ENCODE measurements at places on chromosomes 2 and 18. TPM values are rescaled to one million over a fixed set of nuclear protein-coding genes. Genes with fewer than 3 reads are reported as not detected.

- no peaks in the 10 kb centered on the region for H3K36me3 ChIP-seq
- DNase-seq = no peak
- no peak overlapping the region for H3K27ac ChIP-seq
- no peaks in the 10 kb centered on the region for H3K4me1 ChIP-seq
- H3K4me3 ChIP-seq = no peak overlapping the region
These were observed 79.6 kb downstream of the MSTN start for GRCh38 chr2:189982780-189983394.

OST4 gene
- 907 TPM for polyA plus RNA-seq

GRCh38 chr2:26780203-26780760 is 5.6 kb upstream of the CENPA start:
- H3K4me1 ChIP-seq = peaks cover 5% of the 10 kb centered on the region
- H3K27ac ChIP-seq = no peak overlapping the region
- H3K27me3 ChIP-seq = no peaks in the 10 kb centered on the region

- DNase-seq = no peak
- no peak overlapping the region for H3K4me3 ChIP-seq
- no peaks in the 10 kb centered on the region for H3K36me3 ChIP-seq
- H3K27me3 ChIP-seq = no peaks in the 10 kb centered on the region
- no peak overlapping the region for H3K27ac ChIP-seq
- no peaks in the 10 kb centered on the region for H3K4me1 ChIP-seq
These were observed 147.7 kb downstream of the AGPS start for GRCh38 chr2:177540283-177540682.

SPP2 gene
- polyA plus RNA-seq = not detected

CTNNA2 gene
- polyA plus RNA-seq = not detected

DNA sequence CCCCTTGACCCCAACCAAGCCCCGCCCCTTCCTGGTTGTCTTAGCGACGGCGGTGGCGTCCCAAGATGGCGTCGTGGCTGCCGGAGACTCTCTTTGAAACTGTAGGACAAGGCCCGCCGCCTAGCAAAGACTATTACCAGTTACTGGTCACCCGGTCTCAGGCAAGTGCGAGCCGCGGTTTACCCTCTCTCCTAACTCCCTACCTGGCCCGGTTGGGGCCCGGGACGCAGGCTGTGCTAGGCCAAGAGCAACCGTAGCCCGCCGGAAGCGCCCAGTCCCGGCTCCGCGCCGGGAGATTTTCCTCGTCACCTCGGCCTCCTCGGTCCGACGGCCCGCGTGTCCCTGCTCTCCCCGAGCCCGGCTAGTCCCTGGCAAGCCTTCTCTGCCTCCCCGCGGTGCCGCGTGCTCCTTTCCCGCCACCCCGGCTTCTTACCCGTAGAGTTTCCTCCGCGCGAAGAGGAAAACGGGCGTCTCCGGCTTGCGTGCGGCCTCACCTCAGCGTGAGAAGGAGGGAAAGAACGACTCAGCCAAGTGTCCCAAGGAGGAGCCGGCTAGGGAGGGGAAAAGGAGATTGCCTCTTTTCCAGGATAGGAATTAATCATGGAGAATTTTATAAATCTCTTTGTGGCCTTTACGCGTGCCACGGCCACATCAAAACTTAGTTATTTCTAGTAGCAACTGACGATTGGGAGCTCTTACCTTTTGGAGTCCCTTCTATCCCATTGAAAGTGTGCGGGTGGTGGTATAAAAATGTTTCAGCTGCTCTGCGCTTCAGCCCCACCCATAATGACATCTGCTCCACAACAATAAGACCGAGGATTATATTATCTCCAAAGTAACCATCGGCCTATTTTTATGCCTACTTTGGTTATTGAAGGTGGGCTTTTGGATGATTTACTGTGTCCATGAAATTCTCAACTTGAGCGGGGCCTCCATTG is at the start of gene FBXO36:
TSS of gene FBXO36 (plus strand) at position 55 of the 938 bp plus-strand sequence. CDS start at position 66, 11 bp downstream.
- H3K36me3 ChIP-seq = no peaks in the 10 kb centered on the region
- peak within 1 kb of the TSS; percentile 87 for H3K27ac ChIP-seq
- H3K4me3 ChIP-seq = peak within 1 kb of the TSS; percentile 98
- no peaks in the 10 kb centered on the region for H3K27me3 ChIP-seq

PARD6G gene
- polyA plus RNA-seq = 0.32 TPM

GRCh38 chr2:46537624-46538295 is 58.4 kb downstream of the TMEM247 start:
- no peaks in the 10 kb centered on the region for H3K27me3 ChIP-seq
- no peak for DNase-seq
- no peaks in the 10 kb centered on the region for H3K36me3 ChIP-seq

- peak; percentile 34 for DNase-seq
- H3K27me3 ChIP-seq = no peaks in the 10 kb centered on the region
- no peak overlapping the region for H3K27ac ChIP-seq
- peaks cover 50% of the 10 kb centered on the region for H3K36me3 ChIP-seq
- no peaks in the 10 kb centered on the region for H3K4me1 ChIP-seq
These were observed 41.3 kb downstream of the ANO7 start for GRCh38 chr2:241229563-241230401.

DNA sequence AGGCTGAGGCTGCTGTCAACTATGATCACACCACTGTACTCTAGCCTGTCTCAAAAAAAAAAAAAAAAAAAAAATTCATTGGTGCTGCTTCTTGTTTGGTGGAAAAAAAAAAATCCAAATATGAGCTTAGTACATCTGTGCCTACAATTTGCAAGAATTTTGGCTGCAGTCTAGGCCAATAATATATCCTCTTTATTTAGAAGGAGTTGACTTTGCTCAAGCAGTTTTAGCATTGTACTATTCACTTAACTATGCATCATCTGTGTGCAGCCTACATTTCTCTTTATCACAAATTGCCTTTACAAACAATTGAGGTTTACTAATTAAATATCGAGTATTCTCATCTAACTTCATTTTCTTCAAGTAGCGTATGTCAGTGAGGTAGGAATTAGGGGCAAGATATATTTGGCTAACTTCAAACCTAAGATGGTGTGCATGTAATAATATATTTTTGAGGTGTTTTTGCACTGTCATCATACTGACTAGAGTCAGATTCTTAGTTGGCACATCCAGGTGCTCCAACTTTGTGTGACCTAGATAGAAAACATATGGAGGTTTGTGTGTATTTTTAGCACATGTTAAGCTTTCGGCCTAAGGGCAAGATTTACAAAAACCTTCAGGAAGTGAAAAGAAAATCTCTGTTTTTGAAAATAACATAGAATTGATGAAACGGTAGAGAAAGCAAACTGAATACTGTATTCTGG is 51.8 kb downstream of the PMS1 start:
- H3K27ac ChIP-seq = no peak overlapping the region
- H3K27me3 ChIP-seq = no peaks in the 10 kb centered on the region
- H3K4me3 ChIP-seq = no peak overlapping the region
- no peak for DNase-seq

TUBB8B gene
- polyA plus RNA-seq = not detected

DNA sequence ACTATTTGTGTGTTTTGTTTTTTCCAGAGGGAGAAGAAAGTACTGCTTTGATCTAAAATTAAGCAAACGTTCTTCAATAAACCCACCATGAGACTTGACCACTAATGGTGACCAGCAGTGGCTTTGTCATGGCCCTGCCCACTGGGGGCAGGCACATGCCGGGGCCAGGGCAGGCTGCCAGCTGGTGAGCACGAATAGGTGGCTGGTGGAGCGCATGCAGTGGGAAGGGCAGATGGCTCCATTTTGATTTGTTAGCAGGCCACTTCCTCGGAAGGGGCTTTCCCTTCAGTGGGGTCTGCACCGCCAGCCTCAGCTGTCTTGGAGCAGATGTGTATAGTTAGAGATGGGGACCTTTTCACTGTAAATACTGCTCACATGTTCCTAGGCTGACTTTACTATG is 277.1 kb downstream of the SOX11 start:
- no peaks in the 10 kb centered on the region for H3K27me3 ChIP-seq
- no peaks in the 10 kb centered on the region for H3K4me1 ChIP-seq
- DNase-seq = no peak
- no peak overlapping the region for H3K27ac ChIP-seq

DNA sequence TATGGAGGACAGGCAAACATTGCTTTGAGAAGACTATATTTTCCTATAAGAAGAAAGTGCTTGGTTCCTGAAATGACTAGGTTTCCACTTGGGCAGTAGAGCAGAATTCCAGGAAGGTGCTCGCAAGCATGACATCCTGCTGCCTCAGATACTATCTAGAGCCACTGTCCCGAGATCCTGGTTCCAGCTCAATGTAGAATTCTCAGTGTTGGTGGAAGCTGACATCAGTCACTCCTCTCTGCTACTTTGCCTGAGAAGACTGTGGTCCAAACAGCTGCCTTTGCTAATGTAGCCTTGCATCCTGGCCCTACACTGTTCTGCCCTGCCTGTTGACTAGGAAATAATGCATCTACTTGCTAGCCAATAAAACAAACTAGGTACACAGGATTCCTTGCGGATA is 50.0 kb upstream of the ITGA6 start:
- no peaks in the 10 kb centered on the region for H3K36me3 ChIP-seq
- H3K27me3 ChIP-seq = no peaks in the 10 kb centered on the region
- DNase-seq = no peak
- H3K27ac ChIP-seq = no peak overlapping the region
- H3K4me1 ChIP-seq = no peaks in the 10 kb centered on the region

DNA sequence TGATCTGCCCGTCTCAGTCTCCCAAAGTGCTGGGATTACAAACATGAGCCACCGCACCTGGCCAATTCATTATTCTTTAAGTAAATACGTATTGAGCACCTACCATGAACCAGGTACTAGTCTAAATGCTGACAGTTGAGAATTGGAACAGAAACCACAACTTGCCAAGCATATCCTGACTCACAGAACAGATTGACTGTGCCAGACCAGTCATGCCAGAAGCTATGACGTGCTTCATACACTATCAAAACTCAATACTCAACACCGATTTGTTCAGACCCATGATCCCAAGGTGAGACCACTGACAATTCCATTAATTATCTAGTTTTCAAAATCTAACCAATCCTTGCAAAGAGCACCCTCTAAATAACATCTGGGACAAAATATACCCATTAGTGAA is 148.6 kb downstream of the B3GNT2 start:
- no peak for DNase-seq
- H3K27me3 ChIP-seq = no peaks in the 10 kb centered on the region
- no peaks in the 10 kb centered on the region for H3K36me3 ChIP-seq
- no peak overlapping the region for H3K27ac ChIP-seq
- H3K4me1 ChIP-seq = no peaks in the 10 kb centered on the region

CNDP1 gene
- polyA plus RNA-seq = not detected

DNA sequence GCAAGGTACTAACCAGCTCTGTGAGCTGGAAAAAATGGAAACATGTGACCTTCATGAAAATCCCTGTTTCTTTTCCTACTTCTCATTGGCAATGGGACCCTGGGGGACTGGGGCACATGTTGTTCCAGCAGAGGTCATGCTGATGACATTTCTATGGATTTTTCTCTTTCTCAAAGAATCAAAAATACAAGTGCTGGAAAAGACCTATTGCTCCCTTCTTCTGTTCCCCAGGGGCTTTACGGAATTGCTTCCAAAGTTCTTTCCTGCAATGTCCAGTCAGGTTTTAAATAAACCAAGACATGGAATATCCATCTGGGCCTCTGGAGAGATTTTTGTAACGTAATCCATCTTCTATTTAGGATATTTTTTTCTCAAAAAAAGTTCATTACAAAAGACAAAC is 1006.1 kb upstream of the CELF4 start:
- H3K27me3 ChIP-seq = no peaks in the 10 kb centered on the region
- H3K27ac ChIP-seq = no peak overlapping the region
- no peak overlapping the region for H3K4me3 ChIP-seq
- H3K4me1 ChIP-seq = peaks cover 16% of the 10 kb centered on the region
- no peaks in the 10 kb centered on the region for H3K36me3 ChIP-seq
- DNase-seq = no peak

DNA sequence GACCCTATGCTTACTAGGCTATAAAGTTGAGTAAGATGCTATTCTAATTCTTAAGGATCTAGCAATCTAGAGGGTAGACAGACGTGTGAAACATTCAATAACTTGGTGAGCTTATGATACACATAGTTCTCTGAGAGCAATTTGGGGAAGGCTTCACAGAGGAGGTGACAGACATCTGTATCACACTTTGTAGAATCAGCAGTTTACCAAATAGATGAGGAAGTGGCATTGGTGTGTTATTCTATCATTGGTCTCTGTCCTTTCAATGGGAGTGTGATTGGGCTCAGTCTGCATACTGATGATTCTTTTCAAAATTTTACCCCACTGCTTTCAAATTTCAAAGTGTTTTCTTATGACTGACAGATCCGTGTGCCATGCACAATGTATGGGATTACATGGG is 47.0 kb upstream of the TMEM178A start:
- no peak overlapping the region for H3K27ac ChIP-seq
- H3K27me3 ChIP-seq = peaks cover 4% of the 10 kb centered on the region
- no peak for DNase-seq
- no peaks in the 10 kb centered on the region for H3K36me3 ChIP-seq

GRCh38 chr2:12923907-12924610 is 207.3 kb downstream of the TRIB2 start:
- H3K36me3 ChIP-seq = no peaks in the 10 kb centered on the region
- no peaks in the 10 kb centered on the region for H3K27me3 ChIP-seq
- H3K4me1 ChIP-seq = no peaks in the 10 kb centered on the region
- no peak overlapping the region for H3K27ac ChIP-seq

DNA sequence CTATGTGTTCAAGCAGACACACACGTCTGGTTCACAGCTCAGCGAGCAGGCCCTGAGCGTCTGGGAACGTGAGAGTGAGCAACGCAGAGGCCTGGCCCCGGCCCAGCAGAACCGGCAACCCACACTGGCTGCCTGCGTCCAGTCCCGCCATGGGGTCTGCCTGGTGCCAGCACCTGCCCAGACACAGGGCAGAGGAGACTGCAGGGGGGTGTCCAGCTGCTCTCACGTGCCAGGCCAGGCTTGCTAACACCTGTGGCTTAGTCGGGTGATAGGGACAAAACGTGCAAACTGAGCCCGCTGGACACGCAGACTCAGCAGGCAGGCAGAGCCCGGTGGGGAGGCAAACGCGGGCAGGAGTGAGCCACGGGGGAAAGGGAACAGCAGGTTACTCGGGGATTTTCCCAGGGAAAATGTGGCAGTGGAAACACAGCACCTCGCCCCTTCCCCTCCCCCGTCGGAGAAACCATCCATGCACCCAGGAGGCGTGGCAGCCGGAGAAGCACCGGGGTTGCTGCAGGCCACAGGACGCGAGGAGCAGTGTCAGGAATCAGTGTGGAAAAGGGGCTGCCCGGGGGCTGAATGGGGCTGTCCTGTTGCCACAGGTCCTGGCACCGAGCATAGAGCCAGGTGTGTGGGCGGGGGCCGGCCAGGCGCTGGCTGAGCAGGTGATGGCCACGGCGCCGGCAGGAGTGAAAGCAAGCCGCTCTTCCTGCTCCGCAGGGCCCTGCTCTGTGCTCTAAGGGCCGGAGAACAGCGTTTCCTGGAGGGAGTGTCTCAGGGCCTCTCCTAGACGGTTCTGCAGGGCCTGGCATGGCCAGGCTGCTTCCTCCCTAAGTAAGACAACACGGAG is 154.7 kb downstream of the HDAC4 start:
- no peak overlapping the region for H3K27ac ChIP-seq
- DNase-seq = no peak
- H3K36me3 ChIP-seq = no peaks in the 10 kb centered on the region
- no peak overlapping the region for H3K4me3 ChIP-seq
- H3K4me1 ChIP-seq = peaks cover 6% of the 10 kb centered on the region

GRCh38 chr2:134389381-134389780 is 135.5 kb downstream of the MGAT5 start:
- H3K27ac ChIP-seq = no peak overlapping the region
- H3K4me3 ChIP-seq = no peak overlapping the region
- no peaks in the 10 kb centered on the region for H3K36me3 ChIP-seq
- H3K4me1 ChIP-seq = no peaks in the 10 kb centered on the region

ACADL gene
- not detected for polyA plus RNA-seq

GRCh38 chr2:144780983-144781382 is 261.1 kb upstream of the ZEB2 start:
- no peaks in the 10 kb centered on the region for H3K36me3 ChIP-seq
- DNase-seq = no peak
- H3K4me1 ChIP-seq = no peaks in the 10 kb centered on the region

Data from CD8-positive, alpha-beta memory T cell (primary cell).